ENCODE measurements at places on chromosomes 13 and 19.
A peak's percentile ranks its signal among the peaks of the same experiment; 100 is the strongest.

GRCh38 chr19:10230861-10231611 lies at the start of gene S1PR2:
Gene S1PR2, minus strand, starts transcription at chr19:10231331. Its CDS starts 6,426 bp downstream, at chr19:10224905.
- H3K36me3 ChIP-seq = no peaks in the 10 kb centered on the region
- H3K4me1 ChIP-seq = peaks cover 54% of the 10 kb centered on the region
- no peaks in the 10 kb centered on the region for H3K27me3 ChIP-seq
- ATAC-seq = peak; percentile 65
- H3K4me3 ChIP-seq = peak within 1 kb of the TSS; percentile 86
- H3K27ac ChIP-seq = peak within 1 kb of the TSS; percentile 82

DNA sequence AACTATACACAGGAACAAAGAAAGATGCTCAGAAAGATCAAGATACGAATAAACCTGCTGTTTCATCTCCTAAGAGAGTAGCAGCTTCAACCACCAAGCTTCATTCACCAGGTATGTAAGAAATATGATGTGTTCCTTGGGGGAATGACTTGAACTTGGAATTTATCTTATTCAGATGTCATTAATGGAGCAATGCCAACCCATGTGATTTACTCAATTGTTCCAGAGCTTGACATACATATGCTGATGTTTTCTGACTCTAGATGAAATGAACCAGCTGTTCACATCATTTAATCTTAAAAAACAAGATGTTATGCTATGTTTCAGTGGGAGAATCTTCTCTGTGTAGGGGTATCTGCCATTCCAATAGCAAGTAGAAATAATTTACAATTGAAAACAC lies 270.9 kb downstream of the SLC7A1 start:
- H3K4me3 ChIP-seq = no peak overlapping the region
- no peak for ATAC-seq
- no peak overlapping the region for H3K27ac ChIP-seq
- peaks cover 11% of the 10 kb centered on the region for H3K27me3 ChIP-seq

GRCh38 chr19:47582320-47582909 lies 9.5 kb upstream of the ZNF541 start:
- no peak for ATAC-seq
- no peak overlapping the region for H3K4me3 ChIP-seq
- H3K36me3 ChIP-seq = no peaks in the 10 kb centered on the region
- H3K4me1 ChIP-seq = peaks cover 14% of the 10 kb centered on the region
- H3K27me3 ChIP-seq = peaks cover 84% of the 10 kb centered on the region

DNA sequence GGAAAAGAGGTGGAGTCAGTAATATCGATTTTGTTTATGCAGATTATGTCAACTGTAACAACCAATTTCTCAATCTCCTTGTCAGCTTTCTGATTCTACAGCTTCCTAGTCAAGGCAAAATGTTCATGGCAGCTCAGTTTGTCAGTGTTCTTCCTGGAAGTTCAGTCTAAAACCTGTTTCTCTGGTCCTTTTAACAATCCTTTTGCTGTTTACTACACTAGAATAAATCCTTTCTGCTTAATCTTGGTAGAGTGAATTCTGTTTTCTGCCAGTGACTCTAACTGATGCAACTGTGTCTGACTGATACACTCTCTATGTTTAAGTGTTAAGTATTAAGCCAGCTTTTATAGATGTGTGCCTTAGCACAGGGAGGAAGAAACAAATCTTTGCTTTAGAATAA lies 516.9 kb upstream of the KLF12 start:
- no peaks in the 10 kb centered on the region for H3K36me3 ChIP-seq
- no peak overlapping the region for H3K27ac ChIP-seq
- no peak overlapping the region for H3K4me3 ChIP-seq
- ATAC-seq = no peak
- H3K27me3 ChIP-seq = no peaks in the 10 kb centered on the region
- H3K4me1 ChIP-seq = no peaks in the 10 kb centered on the region

GRCh38 chr19:20359933-20360720 lies 193.1 kb downstream of the ZNF486 start:
- no peak for ATAC-seq
- H3K36me3 ChIP-seq = no peaks in the 10 kb centered on the region
- H3K27ac ChIP-seq = no peak overlapping the region
- no peak overlapping the region for H3K4me3 ChIP-seq
- no peaks in the 10 kb centered on the region for H3K4me1 ChIP-seq

DNA sequence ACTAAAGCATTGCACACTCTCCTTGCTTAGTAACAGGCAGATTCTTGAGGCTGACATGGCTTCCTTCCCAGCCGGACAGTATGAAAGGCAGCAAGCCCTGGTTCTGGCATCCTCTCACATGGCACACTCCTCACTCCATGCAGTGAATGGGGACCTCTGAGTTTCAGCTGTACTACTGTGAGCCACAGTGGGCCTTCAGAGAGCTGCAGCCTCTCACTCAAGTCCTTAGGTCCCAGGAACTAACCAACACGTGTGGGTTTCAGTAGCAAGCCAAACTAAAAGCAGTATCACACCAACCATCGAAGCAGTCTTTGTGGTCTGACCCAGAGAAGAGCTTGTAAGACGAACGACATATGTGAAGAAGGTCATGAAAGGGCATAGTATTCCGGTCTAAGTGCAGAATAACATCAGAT lies 128.2 kb downstream of the TBC1D4 start:
- peak; percentile 38 for ATAC-seq
- peaks cover 5% of the 10 kb centered on the region for H3K4me1 ChIP-seq

DNA sequence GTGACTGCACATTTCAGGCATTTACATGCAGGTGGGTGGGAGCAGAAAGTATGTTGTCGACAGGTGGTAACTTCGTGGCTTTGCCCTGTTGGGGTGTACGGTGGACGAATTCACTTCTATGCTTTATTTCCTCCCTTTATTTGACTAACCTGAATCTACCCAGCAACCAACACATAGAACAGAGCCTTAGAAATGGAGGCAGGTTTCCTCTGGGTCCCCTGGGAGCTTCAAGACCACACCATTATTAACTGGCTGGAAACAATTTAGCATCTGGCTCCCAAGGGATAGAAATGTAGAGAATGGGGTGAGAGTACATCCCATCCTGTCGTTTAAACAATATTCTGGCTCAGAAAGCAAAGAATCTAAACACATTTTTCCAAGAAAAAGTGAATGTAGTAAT lies 244.4 kb downstream of the DLEU7 start:
- ATAC-seq = no peak
- peak overlapping the region; percentile 70 for H3K27ac ChIP-seq
- H3K36me3 ChIP-seq = peaks cover 6% of the 10 kb centered on the region
- no peak overlapping the region for H3K4me3 ChIP-seq
- peaks cover 53% of the 10 kb centered on the region for H3K4me1 ChIP-seq

- H3K27ac ChIP-seq = no peak overlapping the region
- H3K36me3 ChIP-seq = no peaks in the 10 kb centered on the region
- ATAC-seq = peak; percentile 40
- peaks cover 94% of the 10 kb centered on the region for H3K27me3 ChIP-seq
Observed at GRCh38 chr19:12833738-12834565, 427 bp downstream of the RTBDN start.

All from stimulated activated memory B cell treated with anti-CD40 and anti-IgM and Interleukin-4, amounts not matched to agents 10 μg/mL and 1 μg/mL and 100 μg/mL, for 72 hours (primary cell).